ENCODE measurements at places on chromosomes 12 and 14.

DNA sequence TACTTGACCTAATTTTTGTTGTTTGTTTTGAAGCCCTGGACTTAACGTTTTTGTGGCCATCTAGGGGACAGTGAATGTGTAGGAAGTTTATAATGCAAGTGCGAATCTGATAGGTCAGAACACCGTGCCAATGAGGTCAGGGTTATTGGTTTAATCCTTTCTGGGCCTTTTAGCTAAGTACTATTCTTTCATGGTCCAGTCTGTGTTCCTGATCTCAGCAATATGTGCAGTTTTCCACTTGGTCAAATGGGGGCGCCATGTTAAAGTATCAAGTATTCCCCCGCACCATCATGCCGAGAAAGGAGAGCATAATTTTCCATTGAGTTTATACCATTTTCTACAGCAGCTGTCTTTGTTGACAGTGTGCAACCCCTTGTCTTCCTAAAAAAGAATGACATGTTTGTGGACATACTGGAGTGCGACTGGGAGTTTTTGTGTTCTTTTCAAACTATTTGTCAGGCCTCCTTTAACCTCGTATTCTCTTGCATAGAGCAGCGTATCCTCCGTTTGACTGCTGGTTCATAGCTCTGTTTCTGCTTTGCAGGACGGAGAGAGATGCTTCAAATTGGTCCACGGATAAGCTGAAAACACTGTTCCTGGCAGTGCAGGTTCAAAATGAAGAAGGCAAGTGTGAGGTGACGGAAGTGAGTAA, 1.3 kb downstream of the AHSA1 start:
- DNase-seq, result peak; percentile 3

DNA sequence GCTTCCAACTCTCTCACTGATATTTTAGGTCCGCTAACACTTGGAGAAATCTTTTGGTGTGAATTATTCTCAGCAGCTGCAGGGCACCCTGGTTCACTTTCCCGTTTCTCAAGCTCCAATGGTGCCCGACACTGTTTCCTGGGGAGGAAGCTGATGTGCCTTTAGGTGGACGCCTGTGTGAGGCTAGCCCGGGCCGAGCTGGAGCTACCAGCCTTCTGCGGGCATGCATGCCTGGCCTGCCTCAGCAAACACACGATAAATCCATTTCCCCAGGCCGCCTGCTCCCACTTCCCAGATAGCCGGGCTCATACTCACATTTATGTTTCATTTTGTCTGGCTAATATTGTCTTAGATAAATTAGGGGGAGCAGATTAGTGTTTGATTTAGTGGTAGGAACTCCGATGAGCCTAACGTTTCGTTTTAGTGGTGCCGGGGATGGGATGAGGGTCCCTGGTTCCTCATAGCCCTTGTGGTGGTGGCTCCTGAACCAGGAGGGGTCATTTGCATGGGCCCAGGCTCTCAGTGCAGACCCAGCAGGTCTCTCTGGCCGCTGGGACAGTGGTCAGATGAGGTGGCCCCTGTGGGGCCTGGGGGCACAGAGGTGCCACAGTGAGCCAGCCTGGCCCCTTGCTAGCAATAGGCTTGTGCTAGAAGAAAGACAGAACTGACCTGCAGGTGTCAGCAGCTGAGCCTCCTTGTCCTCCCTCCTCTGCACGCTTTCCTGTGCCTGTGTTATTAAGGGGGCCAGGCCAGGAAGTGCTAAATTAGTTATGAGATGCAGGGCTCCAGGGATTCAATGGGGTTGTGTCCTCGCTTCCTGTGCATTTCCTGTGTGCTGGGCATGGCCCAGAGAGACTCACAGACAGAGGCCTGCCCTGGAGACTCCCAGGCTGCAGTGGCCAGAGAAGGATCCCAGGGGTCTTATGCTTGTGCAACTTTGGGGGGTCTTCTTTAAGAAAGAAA, 88.3 kb downstream of the KIF26A start:
- no peak for DNase-seq

DNA sequence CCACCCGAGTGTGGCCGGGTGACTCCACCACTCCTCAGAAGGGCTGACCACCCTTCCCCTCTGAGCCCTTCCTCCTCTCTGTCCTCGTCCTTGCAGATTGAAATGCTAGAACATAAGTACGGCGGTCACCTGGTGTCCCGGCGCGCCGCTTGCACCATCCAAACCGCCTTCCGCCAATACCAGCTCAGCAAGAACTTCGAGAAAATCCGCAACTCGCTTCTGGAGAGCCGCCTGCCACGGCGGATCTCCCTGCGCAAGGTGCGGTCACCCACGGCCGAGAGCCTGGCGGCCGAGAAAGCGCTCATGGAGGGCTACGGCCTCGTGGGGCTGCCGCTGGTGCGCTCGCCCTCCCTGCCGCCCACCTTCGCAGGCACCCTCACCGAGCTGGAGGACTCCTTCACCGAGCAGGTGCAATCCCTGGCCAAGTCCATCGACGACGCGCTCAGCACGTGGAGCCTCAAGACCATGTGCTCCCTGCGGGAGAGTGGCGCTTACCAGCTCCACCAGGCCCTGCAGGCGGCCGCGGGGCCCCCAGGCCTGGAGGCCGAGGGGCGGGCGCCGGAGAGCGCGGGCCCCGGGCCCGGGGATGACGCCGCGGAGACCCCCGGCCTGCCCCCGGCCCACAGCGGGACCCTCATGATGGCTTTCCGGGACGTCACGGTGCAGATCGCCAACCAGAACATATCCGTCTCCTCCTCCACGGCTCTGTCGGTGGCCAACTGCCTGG, 71.8 kb downstream of the IQSEC3 start:
- DNase-seq, result peak; percentile 54

DNA sequence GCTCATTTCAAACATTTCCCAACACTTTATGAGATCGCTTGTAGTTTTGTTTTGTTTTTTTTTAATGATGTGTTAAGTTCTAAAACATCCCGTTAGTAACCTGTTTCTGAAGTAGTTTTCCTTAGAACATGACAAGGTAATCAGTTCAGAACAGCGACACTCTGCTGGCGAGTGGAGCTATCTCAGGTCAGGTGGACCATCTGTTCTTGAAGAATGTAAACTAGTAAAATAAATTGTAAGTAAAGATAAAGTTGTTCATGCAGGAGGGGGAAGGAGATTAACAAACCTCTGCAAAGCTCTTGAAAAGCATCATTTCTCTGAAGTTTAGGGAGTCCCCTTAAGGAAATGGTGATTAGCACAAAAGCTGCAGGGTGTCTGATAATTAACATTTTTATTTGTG, 71.9 kb upstream of the DACT1 start:
- DNase-seq, result no peak

DNA sequence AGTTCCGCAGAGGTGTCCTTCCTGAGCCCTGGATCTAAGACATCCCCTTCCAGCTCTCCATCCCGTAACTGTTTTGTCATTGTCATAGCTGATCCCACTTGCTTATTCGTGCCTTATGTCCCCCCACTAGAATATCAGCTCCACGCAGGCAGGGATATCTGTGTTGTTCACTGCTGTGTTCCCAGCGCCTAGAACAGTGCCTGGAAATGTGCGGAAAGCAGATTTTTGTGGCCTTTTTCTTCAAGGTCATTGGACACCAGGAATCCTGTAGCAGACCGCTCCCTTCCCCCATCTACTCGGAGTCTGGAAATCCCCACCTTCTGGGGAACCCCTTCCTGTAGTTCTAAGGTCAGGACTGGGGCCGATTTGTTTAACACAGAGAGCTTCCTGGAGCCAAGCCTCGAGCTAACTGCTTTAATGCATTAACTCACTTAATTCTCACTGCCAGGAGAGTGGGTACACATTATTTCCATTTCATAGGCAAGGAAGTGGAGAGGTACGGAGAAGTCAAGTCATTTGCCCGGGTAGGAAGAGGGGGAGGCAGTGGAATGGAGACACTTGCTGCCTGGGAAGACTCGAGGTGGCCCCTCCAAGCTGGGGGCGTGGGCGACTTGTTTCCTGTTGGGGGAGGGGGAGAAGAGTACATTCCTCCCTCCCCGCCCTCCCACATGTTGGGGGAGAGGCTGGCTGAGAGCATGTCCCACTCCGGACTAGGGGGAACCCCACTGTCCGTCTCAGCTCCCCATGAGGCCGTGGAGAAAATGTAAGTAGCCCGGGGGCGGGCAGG, 1.2 kb upstream of the SH2B3 start:
- peak; percentile 32 for DNase-seq

GRCh38 chr12:93908846-93909567, 231.8 kb downstream of the CRADD start:
- DNase-seq, result no peak

DNA sequence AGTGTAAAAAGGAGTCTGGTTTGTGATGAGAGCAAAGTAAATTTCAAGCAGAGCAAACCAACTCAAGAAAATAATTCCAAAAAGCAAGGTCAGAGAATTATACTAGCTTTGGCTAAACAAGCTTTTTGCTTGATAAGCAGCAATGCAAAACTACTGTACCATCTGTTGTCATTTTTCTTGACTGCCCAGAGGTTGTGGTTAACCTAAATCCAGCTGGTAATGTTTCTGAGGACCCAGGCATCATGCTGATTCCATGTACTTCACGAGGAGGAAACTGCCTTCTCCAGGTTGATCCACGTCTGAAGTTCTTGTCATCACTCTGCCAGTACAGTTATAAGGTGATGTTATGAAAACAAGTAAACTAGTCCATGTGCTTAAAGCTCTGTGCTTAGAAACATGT, 185.2 kb downstream of the ACSS3 start:
- no peak for DNase-seq

- DNase-seq, result no peak
Observed at GRCh38 chr12:123956249-123956648, 16.4 kb downstream of the CCDC92 start.

DNA sequence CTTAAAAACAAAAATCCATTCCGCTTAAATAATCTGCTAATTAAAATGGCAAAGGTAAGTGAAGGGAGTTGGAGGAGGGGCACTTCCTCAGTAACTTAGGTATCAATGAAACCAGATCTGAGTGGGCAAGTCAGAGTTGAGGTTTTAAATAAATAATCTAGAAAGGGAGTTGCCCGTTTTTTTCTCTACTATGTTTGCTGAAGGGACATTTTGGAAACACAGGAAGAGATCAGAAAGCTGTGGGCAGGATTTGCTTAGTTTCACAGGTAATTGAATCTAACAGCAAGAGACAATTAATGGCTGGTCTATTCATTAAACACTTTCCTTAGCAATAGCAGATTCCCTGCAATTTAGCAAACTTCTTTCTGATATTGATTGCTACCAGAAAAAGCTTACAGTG, 186.0 kb upstream of the ABCD2 start:
- no peak for DNase-seq

DNA sequence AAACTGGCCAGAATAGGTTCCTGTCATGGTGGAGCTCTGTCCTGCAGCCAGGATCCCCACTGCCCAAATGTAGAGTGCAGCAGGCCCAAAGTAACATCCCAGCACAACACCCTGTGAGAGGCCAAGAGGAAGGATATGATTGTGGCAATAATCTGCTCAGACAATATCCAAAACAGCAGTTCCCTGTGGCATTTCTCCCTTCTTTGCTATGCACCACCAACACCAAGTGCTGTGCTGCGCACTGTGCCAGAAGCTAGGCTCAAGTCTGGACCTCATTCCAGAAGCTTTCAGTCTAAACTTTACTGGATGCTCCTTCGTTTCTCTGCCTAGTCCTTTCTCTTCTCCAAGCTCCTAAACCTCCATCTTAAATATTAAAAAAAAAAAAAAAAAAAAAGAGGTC, 33.4 kb downstream of the SLC11A2 start:
- no peak for DNase-seq

DNA sequence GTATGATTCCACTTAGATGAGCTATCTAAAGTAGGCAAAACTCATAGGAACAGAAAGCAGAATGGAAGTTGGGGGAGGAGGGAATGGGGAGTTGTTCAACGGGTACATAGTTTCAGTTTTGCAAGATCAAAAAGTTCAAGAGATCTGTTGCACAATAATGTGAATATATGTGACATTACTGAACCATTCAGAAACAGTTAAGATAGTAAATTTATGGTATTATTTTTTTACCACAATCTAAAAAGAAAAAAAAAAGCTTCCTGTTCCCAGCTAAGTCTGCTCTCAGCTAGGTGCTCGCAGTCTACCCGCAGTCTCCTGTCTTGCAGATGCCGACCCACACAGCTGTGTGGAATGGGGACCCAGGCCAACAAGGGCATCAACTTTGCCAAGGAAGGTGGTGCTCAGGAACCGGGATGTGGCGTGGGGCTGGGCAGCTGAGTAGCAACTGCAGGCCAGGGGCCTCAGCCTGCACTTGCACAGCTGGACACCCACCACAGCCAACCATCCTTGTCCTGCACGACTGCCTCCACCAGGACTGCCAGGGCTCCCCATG, 15.3 kb upstream of the ANO6 start:
- no peak for DNase-seq

DNA sequence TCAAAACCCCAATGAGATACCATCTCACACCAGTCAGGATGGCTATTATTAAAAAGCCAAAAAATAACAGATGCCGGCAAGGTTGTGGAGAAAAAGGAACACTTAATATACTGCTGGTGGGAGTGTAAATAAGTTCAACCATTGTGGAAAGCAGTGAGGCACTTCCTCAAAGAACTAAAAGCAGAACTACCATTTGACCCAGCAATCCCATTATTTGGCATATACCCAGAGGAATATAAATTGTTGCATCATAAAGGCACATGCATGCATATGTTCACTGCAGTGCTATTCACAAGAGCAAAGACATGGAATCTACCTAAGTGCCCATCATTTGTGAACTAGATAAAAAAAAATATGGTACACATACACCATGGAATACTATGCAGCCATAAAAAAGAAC, 59.9 kb downstream of the MGST1 start:
- DNase-seq, result no peak

- no peak for DNase-seq
Observed at GRCh38 chr12:52776435-52776834, 710 bp downstream of the KRT76 start.

GRCh38 chr14:39267608-39268005, 33.9 kb downstream of the MIA2 start:
- DNase-seq, result no peak

DNA sequence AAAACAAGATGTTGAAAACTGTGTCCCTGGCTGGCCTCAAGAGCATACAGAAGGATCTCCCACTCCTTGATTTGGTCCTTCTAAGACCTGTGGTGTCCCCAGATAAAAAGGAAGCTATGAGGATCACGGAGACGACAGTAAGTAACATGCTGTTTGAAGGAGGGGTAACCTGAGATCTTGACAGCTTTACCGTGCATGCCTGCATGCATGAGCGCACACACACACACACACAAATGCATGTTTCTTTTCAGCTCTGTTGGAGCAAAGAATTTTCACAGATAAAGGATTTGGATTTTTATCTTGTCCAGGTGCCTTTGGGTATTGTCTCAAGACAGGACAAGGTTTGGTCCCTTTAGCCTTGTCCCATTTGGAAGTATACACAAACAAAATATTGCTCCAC, 411.6 kb upstream of the CCDC196 start:
- DNase-seq, result no peak

DNA sequence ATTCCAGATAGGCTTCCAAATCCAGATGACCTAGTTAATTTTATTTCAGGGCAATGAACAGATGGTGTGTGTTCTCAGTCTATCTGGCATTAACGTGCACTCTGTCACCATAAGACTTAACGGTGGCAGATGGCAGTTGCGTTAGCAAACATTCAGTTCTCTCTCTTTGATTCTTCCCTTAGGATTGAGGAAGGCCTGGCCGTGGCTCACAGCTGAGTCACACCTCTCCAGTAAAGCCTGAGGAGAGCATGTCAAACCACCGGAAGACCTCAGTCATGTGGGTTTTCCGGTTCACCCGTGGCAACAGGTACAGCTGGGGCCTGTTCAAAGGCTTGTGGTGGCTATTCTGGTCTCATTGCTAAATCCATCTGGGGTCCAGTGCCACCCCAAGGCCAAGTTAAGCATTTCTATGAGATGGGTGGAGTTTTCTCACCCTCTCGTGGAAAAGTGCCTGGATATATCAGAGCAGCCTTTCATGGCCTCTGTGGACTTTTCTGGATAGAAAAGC, 545.1 kb upstream of the ATP2B1 start:
- peak; percentile 95 for DNase-seq
